ENCODE measurements at places on chromosomes 6 and 20. TPM values are rescaled to one million over a fixed set of nuclear protein-coding genes. Genes with fewer than 3 reads are reported as not detected.
A peak's percentile ranks its signal among the peaks of the same experiment; 100 is the strongest.

DNA sequence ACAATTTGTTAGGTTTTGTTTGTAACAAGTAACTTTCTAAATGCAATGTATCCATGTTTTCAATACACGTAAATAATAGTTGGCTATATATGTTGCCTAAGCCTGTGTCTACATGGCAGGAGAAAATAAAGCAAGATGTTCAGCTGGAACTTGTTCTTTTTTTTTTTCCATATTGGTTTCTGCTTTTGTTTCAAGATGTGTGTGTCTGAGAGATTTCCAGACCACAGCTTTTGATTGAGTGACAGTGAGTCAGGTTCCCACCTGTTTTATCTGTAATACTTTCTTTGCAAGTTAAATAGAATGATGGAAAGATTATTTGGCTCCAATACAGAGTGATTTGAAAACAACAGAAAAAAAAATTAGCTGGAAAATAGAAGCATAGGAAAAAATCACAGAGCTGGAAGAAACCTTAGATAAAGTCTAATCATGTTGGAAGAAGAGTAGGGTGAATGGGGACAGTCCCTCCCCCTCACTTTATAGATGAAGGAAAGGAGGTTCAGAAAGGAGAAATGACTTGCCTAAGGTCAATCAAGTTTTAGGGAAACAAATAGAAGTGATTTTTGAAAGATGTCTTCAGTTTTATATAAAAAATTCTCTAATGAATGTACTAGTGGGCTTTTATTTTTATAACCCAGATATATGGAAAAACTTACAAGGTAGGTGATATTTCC is 150.9 kb upstream of the STMND1 start:
- DNase-seq: no peak
- no peaks in the 10 kb centered on the region for H3K27me3 ChIP-seq
- no peaks in the 10 kb centered on the region for H3K36me3 ChIP-seq

TRIM10 gene
- total RNA-seq: not detected

GRCh38 chr6:118042855-118043254 is 135.8 kb downstream of the SLC35F1 start:
- no peaks in the 10 kb centered on the region for H3K27me3 ChIP-seq
- no peak overlapping the region for H3K4me3 ChIP-seq
- H3K27ac ChIP-seq: no peak overlapping the region
- no peak for DNase-seq
- no peaks in the 10 kb centered on the region for H3K36me3 ChIP-seq
- no peaks in the 10 kb centered on the region for H3K4me1 ChIP-seq

EFCAB8 gene
- total RNA-seq: 1.8 TPM

- no peak overlapping the region for H3K27ac ChIP-seq
- H3K4me3 ChIP-seq: no peak overlapping the region
- DNase-seq: no peak
Measured at GRCh38 chr20:8842525-8842924, 226.4 kb upstream of the PLCB4 start.

WFDC12 gene
- not detected for total RNA-seq

GRCh38 chr6:26240157-26241032 is 124.6 kb upstream of the BTN3A2 start:
- H3K27ac ChIP-seq: peak overlapping the region; percentile 81
- no peaks in the 10 kb centered on the region for H3K36me3 ChIP-seq
- peak overlapping the region; percentile 66 for H3K4me3 ChIP-seq

GRCh38 chr20:8621001-8621400 is 447.9 kb upstream of the PLCB4 start:
- no peaks in the 10 kb centered on the region for H3K4me1 ChIP-seq
- DNase-seq: no peak
- no peaks in the 10 kb centered on the region for H3K27me3 ChIP-seq
- no peak overlapping the region for H3K27ac ChIP-seq

GRCh38 chr20:56392881-56393482 is 537 bp downstream of the CSTF1 start:
- peaks cover 34% of the 10 kb centered on the region for H3K4me1 ChIP-seq
- peak overlapping the region; percentile 91 for H3K27ac ChIP-seq
- DNase-seq: peak; percentile 55
- peak overlapping the region; percentile 100 for H3K4me3 ChIP-seq
- no peaks in the 10 kb centered on the region for H3K27me3 ChIP-seq
- H3K36me3 ChIP-seq: peaks cover 29% of the 10 kb centered on the region

GRCh38 chr6:111533087-111533784 is 50.2 kb upstream of the REV3L start:
- peaks cover 12% of the 10 kb centered on the region for H3K4me1 ChIP-seq
- H3K4me3 ChIP-seq: no peak overlapping the region
